CD4-positive, alpha-beta T cell (primary cell): ENCODE measurements at places on chromosomes 7 and 10.

DNA sequence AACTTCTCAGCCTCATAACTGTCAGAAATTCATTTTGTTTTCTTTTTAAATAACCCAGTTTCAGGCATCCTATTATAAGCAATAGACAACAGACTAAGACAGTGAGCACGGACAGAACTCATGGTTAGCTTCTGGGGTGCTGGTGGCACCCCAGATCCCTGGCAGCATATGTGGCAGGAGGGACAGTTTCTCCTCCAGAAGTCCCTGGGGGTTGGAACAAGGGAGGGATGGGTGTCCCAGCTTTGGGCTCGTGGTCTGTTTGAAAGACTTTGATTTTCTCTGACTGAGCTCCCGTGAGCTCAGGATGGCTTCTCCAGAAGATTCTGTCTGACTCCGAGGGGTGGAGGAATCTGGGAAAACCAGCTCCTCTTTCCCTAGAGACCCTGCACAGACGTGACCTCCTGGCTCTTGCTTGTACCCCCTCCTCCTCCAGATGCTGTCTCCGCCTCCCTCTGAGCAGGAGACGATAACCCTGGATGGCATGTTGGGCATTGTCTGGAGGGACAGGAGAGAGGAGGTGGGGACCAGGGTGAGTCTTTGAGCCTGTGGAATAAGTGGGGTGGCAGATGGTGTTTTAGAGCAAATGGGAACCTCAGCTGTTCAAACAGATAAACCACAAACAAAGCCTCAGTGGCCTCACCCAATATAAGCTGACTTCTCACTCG lies 421.1 kb downstream of the GLRX3 start:
- DNase-seq: no peak

DNA sequence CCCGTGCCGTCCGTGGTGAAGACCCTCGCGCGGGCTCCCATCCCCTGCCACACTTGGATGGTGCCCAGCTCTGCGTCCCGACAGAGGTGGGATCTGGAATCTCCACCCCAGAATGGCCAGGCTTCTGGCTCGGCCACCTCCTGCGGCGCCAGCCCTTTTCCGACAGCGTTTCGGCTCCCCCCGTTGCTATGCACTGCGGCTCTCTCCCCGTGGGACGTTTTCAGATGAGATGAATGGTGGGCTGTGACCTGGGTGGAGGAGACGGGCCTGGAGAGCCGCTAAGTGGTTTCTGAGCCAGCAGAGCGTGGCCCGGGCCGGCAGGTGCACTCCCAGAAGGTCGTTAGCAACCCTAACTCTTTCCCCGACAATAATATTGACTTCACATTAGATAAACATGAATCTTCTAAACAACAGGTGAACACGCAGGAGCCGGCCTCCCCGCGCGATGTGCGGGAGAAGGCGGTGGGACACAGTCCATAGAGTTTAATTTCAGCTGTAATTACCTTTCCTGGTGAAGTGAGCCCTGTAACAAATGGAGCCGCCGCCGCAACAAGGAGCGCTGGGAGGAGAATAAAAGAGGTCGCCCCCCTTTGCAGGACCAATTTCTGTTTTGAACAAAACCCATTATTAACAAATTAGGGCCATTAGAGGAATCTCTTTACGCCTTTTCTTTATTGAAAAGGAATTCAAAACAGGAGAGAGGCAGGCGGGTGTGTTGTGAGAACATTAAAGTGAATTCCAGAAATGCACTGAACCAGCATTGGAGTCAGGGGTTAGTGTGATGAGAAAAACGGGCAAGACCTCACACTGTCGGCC lies 294.3 kb upstream of the PFKP start:
- no peak for DNase-seq

DNA sequence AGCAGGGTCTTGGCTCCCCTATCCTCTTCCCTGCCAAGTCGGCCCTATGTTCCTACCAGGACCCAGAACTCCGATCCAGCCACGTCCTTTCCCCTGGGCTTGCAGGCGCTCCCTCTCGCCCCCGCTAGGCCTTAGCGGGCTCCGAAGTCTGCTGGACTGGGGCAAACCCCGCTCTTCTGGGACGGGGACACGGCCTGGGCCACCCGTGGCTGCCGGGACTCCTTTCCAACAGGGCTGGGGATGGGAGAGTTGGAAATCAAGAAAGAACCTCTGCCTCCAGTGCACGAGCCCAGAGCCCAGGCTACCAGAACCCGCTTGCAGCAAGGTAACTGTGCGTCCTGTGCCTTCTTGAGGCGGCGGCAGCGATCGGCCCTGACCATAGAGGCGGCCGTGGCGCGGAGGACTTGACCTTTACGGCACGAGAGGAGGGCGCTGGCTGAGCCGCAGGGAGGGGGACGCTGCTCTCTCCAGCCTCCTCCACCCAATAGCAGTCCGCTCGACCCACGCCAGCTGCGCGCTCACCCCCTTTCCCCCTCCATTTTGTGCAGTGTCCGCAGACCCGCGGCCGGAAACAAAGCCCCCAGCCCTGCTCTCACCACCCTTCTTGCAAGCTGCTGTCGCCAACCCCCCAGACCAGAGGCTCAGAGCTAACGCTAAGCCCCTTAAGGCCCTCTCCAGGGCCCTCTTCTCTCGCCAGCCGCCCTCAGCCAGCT lies 7.0 kb upstream of the HOXA11 start:
- no peak for DNase-seq

DNA sequence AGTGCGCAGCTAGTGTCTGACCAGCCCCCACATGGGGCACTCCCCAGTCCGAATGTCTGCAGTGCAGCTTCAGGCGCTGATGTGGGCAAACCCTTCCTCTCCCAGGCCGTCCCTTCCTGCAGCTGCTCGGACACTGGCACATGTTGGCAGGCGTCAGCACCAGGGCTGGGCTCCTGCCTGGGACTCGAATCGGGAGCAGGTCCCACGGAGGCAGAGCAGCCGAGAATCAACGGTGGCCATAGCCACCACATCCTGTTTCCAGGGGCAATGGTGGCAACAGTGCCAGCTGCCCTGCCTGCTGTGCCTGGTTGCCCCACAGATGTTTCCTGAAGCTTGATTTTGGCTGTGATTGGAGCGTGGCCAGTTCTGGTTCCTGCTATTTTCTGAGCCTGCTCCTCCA lies 65.8 kb downstream of the MGMT start:
- DNase-seq: no peak

GRCh38 chr7:100614308-100614861 lies 2.0 kb downstream of the MOSPD3 start:
- DNase-seq: no peak

DNA sequence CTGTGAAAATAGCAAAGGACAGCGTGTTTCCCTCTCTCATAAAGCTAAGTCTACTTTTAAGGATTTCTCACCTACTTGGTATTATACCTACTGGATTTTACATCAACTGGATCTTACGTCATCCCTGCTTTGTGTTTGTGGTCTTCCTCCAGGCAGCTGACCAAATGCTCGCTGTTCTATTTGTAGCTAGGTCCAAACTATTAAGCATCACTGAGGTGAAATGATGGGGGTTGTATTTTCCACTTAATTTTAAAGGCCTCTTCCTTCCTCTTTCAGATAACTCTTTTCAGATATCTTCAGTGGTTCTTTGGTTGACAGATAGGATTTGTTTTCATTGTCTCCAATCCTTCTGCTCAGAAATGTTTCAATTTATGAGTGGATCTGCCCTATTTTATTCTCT lies 169.7 kb downstream of the RNLS start:
- no peak for DNase-seq

- DNase-seq: no peak
Observed at GRCh38 chr10:22152403-22152802, 65.4 kb downstream of the EBLN1 start.

DNA sequence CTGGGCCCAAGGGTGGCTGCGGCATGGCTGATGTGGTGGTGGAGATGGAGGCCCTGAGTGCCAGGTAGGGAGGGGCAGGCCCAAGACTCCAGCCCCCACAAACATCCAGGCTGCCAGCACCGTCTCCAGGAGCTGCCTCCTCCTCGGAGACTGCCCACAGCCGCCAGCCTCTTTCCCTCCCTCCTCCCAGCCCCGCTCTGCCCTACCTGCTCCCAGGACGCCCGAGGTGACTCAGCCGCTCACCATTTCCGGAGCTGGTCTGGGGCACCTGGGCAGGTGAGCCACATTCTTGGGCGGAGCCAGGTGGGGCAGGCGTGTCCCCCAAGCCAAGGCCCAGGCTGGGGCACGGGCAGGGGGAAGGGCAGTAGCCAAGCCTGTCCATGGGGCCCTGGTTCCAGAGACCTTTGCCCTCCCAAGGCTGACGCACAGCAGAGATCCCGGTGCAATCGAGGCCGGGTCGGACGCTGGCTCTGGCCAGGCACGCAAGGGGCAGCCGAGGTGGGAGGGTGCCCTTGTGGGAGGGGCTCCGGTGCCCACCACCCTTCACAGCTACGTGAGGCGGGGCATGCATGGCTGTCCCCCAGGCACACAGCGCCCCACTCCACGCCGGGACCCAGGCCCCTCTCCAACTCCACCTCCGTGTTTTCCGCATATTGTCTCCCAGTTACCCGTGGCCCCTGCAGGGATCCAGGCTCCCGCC lies 8.8 kb downstream of the ADAP1 start:
- DNase-seq: no peak

DNA sequence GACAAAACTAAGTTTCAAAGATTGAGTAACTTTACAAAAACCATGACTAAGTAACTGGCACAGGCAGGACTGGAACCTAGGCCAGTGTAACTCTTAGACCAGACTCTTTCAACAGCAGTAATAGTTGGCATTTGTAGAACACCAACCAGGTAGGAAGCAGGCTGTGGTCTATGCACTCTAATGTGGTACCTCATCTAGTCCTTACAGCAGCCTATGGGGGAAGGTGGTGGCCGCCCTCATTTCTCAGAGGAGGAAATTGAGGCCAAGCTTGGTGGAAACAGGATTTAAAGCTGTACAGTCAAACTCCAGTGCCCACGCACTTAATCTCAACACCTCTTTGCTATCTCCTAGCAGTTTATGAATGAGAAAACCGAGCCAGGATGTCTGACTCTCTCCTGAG lies 165.4 kb upstream of the LRGUK start:
- no peak for DNase-seq

DNA sequence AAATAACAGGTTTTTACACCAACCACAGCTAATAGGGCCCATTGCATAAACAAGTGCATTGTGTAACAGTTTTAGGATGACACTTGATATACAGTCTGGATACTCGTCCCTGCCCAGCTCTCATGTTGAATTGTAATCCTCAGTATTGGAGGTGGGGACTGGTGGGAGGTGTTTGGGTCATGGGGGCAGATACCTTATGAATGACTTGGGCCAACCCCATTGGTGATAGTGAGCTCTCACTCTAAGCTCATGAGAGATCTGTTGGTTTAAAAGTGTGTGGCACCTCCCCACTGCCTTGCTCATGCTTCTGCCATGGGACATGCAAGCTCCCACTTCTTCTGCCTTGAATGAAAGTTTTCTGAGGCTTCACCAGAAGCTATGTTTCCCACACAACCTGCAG lies 136.7 kb downstream of the PDE1C start:
- DNase-seq: no peak

DNA sequence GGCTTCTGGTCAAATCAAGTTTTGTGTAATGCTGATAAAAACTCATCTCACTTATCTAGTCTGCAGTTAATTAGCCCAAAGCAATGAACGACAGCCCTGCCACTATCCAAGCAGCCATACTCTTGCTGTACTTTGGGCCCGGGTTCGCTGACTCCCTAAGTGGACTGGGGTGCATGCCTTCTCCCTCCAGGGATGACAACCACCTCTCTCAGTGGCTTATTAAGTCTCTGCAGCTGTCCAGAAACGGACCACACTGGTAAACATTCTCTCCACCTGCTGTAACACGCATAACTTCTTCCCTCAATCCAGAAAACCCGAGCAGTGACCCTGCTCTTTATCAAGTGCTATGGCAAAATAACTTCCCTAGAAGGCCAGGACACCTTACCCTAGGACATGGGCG lies 3.9 kb downstream of the FBXW4 start:
- DNase-seq: no peak

DNA sequence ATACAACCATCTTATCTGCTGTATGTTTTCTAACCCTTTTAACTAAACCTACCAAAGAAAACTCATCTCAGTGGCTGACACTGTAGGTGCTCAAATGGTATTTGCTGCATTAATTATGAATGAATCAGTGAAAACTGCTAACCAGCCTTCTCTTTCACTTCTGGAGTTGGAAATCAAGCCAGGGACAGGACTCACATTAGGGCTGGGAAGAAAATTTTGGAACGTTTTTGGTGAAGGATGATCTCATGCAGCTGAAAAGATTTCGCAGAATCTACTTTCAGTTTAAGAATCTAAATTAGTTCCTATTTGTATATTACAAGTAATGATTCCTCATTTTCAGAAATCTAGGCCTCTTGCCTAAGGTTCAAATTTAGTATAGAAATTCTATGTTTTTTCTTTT lies 12.9 kb downstream of the MTPN start:
- no peak for DNase-seq

DNA sequence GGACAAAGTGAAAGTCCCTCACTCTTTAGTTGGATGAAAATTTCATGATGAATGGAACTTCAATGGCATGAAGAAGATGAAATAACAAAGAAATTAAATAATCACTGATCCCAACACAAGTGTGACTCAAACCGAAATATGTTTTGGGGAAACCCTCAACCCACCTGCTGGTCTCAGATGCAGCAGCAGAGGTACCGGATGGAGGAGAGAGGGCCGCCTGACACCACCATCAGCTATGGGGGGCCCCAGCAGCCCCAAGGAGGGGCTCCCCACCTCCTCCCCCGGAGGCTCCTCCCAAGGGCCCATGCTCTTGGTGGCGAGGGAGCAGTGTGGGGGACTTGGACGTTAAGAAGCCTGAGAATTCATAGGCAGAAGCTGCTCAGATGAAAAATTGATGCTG lies 137.2 kb upstream of the ADARB2 start:
- no peak for DNase-seq

GRCh38 chr7:134943785-134944400 lies 42.4 kb upstream of the AGBL3 start:
- DNase-seq: no peak

GRCh38 chr10:119980956-119981750 lies 88.6 kb downstream of the SEC23IP start:
- DNase-seq: no peak

DNA sequence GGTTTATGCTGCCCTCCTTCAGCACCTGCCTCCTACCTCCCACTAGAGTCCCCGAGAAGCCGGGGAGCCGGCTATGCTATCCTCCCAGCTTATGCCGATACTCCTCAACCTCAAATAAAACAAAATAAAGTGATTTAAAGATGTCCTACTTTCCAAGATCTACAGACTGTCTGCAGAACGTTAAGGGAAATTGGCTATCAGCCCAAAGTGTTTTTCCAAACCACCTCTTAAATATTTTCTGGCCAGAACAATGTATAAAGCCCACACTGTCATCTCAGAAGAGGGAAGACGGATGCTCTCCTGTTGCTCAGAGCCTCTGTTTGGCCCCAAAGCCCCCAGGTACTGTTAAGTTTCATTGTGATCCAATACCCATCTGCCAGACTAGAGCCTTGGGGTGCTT lies 54.0 kb upstream of the MGMT start:
- DNase-seq: no peak

DNA sequence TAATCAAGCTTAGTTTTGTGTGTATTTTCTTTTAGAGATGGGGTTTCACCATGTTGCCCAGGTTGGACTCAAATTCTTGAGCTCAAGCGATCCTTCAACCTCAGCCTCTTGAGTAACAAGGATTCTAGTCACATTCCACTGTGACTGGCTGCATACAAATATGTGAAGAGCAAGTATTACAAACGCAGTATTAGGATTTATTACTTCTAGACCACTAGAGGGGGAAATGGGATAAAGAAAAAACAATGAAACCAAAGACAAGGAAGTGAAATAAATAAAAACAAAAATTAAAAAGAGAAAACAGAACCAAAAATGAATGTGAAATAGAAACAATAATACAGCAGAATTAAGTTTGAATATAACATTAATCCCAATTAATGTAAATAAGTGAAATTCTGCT lies 308.7 kb downstream of the ANKRD30A start:
- no peak for DNase-seq
